NCI-H1092 (cell line): ENCODE measurements at places on chromosomes 1 and 21.

GRCh38 chr1:204588826-204589225 lies 72.6 kb downstream of the MDM4 start:
- DNase-seq = no peak

GRCh38 chr1:201511941-201512539 lies 5.1 kb upstream of the CSRP1 start:
- no peak for DNase-seq

DNA sequence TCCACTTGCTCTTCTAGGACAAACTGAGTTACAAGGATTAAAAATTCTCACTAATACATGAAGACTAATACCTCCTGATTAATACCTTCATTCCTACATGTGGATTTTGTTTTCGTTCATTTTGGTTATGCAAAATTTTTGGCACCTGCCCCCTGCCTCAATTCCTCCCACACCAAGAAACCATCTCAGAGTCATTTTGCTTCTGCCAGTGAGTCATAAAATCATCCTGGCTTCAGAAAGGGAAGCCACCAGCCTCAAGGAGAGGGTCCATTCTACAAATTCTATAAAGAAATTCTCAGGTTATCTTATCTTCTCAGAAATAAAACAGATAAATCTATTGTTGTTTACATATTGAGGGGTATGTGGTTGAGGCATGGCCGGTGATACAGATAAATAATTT lies 103.2 kb upstream of the COA6 start:
- no peak for DNase-seq

- DNase-seq = no peak
Observed at GRCh38 chr1:174913225-174913903, 86.4 kb upstream of the CACYBP start.

DNA sequence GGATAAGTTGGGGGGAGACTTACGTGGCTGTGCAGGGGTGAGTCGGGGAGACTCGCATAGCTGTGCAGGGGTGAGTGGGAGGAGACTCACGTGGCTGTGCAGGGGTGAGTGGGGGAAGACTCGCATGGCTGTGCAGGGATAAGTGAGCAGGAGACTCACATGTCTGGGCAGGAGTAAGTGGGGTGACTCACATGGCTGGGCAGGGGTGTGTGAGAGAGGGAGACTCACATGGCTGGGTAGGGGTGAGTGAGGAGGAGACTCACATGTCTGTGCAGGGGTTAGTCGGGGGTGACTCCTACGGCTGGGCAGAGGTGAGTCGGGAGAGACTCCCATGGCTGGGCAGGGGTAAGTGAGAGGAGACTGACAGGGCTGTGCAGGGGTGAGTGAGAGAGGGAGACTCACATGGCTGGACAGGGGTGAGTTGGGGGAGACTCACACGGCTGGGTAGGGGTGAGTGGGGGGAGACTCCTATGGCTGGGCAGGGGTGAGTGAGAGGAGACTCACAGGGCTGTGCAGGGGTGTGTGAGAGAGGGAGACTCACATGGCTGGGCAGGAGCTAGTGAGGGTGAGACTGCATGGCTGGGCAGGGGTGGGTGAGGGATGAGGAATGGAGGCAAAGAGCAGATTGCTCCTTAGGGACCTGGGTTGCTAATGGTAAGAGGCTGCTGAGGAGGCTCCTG lies 56.0 kb upstream of the ABCG1 start:
- DNase-seq = no peak

DNA sequence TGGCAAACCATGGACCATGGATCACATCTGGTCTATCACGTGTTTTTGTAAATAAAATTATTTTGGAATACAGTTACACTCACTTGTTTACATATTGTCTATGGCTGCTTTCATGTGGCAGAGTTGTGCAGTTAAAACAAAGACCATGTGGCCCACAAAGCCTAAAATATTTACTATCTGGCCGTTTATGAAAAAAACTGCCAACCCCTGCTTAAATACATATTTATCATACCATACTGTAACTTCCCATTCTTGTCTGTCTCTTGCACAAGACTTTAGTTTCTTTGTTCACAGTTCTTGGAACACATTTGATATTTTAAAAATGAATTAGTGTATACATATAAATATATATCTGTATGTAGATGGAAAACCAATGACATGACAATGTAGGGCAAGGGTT lies 141.5 kb downstream of the PAPPA2 start:
- DNase-seq = no peak

GRCh38 chr1:110945626-110946025 lies 18.1 kb downstream of the LRIF1 start:
- DNase-seq = no peak

GRCh38 chr1:222042120-222042519 lies 300.2 kb upstream of the DUSP10 start:
- DNase-seq = no peak

DNA sequence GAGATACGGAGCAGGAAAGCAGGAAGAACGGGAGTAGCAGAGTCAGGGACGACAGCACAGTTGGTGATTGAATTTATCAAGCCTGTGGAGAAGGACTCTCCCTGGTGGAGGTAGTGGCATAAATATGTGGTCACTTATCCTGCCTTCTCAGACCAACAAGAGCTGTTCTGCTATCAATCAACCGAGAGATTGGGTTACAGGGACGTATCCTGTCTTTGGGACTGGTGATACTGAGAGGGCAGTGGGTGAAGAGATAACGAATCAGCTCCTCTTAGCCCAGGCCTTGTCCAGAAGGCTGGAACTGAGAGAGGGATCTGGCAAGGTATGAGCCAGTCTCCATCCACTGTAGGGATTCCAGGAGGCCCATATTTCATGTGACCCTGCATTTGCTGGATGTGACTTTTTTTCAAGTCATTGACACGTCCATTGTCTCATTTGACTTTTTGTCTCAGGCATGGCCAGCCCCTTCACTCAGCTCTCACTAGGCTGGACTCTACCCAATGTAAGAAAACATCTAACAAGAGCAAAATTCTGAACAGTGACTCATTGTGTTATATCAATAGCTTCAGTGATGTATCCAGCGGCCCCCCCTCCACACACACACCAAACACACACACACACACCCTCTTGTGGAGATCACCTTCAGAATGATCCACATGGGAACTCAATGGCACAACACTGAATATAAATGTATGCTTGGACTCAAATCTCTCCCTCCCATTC lies 11.3 kb downstream of the C1orf116 start:
- no peak for DNase-seq

- no peak for DNase-seq
Observed at GRCh38 chr1:150429805-150430204, 57.4 kb upstream of the TARS2 start.

GRCh38 chr1:206012086-206012859 lies 9.1 kb upstream of the RAB7B start:
- no peak for DNase-seq

DNA sequence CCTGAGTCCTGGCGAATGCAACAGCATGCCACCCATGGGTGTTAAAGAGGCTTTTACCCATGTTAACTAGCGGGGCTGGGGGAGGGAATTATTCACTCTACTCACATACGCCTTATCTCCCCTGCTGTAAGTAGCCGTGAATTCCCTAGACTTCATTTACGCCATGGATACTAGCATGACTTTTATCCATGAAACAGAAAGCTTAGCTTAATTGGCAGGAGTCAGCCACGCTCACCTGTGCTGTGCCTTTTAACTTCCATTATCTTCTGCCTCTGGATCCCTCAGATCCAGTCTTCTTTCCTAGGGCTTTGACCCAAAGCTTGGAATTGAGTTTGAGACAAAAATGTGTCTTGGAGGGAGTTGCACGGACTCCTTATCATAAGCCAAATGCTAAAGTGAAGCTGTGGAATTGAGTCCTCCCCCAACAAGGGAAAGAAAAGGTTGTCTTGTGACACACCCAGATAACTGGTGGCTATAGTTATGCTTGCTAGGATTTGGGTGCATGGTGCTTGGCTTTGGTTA lies 9.7 kb upstream of the NASP start:
- no peak for DNase-seq

DNA sequence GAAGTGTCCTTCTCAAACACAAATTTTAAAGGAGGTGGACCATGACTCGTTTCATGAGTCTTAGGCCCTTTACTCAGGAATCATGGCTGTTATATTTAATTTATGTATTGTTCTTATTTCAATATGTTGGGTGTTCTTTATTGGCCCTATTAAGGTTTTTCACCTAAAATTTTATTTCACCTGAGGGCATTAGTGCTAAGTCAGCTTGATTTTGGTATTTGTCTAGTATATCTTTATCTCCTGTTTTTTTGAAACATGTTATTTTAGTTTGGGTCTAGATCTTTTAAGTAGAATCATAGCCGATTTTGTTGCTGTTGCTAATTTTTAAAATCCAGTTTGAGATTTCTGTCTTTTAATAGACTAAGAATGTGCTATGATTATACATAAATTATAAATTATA lies 430.4 kb downstream of the RPS6KC1 start:
- DNase-seq = no peak

DNA sequence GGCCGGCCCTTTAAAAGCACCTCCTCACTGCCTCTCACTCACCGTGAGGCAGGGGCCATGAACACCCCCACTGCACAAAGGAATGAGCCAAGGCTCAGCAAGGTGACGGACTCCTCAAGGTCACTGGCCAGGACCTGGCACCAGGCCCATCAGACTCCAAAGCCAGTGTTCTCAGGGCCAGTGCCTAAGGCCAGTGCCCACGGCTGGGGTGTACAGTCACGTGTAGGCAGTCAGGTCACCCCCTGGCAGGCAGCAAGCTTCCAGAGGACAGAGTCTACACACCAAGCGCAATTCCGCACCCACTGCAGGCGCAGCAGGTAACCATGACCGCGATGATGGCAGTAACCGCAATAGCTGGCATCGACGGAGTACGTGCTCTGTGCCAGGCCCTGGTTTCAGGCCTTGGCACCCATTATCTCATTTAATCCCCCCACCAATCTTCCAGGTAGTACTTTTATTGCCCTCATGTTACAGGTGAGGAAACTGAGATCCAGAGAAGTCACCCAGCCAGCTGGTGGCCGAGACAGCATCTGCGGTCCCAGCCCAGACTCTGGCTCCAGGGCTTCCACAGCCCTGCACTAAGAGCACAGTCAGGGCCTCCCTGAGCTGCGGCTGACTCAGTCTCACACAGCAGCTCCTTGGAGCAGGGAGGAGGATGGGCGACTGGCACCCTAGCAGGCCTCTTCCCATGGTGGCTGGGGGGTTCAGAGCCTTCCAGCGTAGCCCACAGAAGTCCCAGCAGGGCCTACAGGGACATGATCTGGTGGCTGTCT lies 27.0 kb downstream of the RAP1GAP start:
- no peak for DNase-seq

DNA sequence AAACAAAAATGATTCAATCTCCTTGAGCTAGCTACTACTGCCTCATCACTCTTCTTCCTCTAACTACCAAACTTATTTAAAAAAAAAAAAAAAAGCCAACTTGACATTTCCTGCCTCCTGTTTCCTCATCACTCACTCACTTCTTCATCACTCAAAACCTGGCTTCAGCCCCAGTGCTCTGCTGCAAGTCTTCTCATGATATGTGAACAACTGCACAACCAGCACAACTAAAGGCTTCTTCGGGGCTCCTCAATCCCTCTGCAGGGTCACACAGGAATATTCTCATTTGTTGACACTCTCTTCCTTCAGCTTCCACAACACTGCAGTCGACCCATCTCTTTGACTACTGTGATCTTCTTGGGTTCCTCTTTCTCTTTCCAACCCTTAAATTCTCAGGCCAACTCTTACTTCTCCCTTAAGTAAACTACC lies 7.6 kb downstream of the MTF1 start:
- DNase-seq = no peak

GRCh38 chr1:160432371-160432786 lies 32.0 kb downstream of the VANGL2 start:
- no peak for DNase-seq

GRCh38 chr21:35027563-35028450 lies 21.3 kb downstream of the RUNX1 start:
- DNase-seq = no peak

GRCh38 chr1:173114346-173114745 lies 63.6 kb upstream of the TNFSF18 start:
- no peak for DNase-seq

GRCh38 chr21:24844671-24845070 lies 762.6 kb downstream of the MRPL39 start:
- DNase-seq = peak; percentile 19

DNA sequence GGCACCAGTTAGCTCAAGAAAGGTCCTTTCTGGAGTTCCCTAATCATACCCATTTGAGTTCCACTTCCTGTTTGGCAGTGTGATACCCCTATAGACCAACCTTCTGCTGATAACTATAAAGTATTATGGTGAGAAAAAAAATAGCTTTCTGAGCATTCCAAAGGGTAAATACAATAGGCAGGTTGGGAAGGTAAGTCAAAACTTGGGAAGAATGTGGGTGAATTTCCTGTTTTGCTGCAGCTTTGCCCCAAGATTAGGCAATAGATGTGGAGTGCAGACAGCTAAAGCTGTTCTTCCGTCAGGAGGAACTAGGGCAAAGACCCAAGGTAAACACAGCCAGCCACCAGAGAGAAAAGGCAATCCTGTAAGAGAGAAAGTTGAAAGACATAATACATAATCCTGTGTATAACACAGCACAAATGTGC lies 49.9 kb upstream of the GUCA2A start:
- DNase-seq = peak; percentile 28

DNA sequence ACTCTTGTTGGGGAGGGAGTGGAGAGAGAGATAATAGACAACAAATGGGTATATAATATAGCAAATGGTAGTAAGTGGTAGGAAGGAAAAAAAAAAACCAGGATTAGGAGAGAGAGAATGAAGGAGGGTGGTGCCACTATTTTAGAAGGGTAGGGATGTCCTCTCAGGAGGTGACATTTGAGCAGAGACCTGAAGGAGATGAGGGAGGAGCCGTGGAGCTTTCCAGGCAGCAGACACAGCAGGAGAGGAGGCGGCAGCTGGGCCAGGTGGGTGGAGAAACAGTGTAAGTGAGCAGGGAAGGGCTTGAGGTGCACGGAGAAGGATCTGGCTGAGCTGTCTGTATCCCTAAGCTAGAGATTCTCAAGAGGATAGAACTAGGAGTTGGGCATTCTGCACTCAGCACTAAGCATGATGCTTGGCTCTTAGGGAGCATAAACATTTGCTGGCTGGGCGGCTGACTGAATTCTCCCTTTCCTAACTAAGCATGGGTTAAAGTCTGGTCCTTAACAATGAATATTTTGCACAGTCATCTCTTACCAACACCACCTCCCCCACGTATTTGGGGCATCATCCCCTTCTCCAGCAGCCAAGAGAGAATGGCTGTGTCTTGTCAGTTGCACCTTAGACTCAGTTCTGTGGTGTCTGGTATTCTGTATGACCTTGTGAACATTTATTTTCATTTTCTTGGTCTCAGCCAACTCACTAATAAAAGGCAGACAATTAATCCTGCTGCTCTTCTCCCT lies 27.6 kb upstream of the SARS1 start:
- DNase-seq = no peak

DNA sequence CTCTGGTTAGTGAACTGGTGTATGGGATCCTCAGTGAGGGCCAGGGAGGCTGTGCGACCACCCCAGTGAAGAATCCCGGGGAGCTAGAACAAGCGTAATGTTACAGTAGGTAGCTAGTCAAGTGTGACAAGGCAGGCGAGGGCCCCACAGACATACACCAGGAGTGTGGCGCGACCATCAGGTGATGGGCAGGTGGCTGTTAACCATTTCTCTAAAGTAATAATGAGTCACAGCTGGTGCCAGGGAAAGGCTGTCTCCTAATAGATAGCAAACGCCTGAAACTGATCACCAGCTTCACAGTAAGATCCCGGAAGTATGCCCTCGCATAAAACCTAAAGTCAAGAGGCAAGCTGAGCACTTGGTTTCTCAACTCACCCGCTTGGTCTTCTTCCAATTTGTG lies 40.5 kb upstream of the TARBP1 start:
- peak; percentile 23 for DNase-seq
